HT1080 (cell line): ENCODE measurements at places on chromosomes 13 and 19. TPM values are rescaled to one million over a fixed set of nuclear protein-coding genes. Genes with fewer than 3 reads are reported as not detected.

- DNase-seq: no peak
Measured at GRCh38 chr19:18765224-18765623, 25.9 kb downstream of the COMP start.

GRCh38 chr19:18290302-18291018 lies 9.0 kb upstream of the JUND start:
- no peak for DNase-seq

DNA sequence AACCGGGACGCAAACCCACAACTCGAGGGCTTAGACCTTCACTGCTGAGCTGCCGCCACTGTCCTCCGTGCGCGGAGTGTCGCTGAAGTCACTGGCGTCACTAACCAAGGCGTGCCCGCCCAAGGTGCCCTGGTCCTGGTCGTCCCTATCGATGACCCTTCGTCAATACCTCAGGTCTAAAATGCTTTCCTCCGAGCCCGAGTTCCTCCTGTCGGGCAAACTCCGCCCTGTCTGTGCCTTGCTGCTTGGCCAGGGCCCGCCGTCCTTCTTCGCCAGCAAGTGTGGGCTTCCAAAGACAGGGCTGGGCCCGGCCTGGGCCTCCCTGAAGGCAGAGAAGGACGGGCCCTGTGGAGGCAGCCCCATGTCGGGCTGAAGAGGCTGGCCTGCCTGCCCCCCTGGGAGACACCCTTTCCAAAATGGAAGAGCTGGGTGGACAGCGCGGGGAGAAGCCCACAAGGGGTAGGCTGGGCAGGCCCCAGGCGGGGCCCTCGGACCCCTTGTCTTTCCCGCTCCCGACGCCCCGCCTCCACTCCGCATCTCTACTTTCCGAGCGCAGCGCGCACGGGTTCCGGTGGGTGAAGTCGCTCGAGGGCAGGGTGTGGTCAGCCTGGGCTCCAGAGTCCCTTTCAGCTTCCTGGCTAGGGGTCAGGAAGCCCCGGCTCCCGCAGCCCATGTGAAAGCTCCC lies 13.4 kb downstream of the RB1 start:
- DNase-seq: no peak

The SLITRK5 gene
- under 0.01 TPM in 1 of 2 replicates, not detected in the other for total RNA-seq

The RUBCNL gene
- 0.11 TPM in 1 of 2 replicates, not detected in the other for total RNA-seq

The ELAVL3 gene
- not detected in 2 replicates for total RNA-seq
